Activated CD4-positive, CD25-positive, alpha-beta regulatory T cell (primary cell): ENCODE measurements at places on chromosomes 4 and X.

DNA sequence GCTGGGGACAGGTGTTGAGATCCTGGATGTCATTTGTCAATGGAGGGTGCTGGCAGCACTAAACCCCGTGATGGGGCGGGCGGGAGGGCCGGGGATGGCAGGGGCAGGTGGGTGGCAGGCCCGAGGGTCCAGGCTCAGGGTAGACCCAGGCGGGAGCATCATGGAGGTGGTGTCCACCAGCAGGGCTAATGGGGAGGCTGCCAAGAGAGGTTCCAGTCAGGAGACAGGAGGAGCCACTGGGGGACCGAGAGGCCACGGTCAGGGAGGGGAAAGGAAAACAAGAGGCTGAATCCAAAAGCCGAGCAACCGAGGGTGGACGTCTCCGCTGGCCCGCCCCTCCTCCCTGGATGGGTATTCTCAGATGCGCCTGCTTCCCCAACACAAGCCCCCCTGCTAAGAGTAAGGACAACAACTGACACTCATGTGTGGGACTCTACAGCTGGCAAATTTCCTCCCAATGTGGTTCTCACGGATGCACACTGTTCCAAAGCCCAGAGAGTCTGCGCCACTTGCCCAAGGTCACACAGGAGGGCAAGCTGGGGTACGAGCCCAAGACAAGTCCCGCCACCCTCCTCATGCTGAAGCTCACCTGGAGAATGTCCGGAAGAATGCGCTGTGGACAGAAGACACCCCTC is 132.0 kb downstream of the CPZ start:
- no peak for DNase-seq

GRCh38 chr4:55682295-55682694 is 46.2 kb upstream of the NMU start:
- no peak for DNase-seq

DNA sequence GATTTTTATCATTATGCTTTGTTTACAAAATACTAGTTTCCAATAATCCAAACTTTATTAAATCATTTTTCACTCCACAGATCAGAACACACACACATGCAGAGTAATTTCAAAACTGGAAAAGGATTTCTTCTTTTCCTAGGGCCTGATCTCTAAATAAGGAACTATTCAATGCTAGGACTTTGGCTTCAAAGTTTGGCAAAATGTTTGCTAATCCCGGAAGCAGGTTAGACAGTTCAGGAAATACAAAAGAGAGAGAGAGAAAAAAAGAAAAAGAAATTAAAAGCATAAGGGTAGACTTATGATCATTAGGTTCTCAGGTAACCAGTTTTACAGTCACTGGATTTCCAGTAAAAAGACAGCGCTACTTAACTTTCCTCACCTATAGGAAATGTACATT is 211.0 kb downstream of the DCLK2 start:
- DNase-seq, result no peak

DNA sequence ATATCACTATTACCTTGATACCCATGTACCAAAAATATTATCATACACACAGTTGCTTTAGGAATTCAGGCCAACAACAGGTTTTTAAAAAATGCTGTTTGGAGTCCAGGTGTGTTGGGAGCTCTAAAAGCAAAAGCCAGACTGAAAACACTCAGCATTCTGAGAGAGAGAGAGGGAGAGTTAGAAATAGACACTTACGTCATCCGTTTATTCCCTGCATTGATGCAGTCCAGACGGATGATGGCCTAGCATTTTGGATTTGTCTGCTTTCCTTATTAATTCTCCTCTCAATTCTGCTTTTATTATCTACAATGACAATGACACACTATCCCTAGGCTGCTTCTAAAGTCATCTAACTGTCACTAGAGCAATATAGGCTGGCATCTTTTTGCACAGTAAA is 358.3 kb upstream of the BOD1L1 start:
- DNase-seq, result no peak

GRCh38 chrX:139890991-139891700 is 41.7 kb downstream of the ATP11C start:
- no peak for DNase-seq

DNA sequence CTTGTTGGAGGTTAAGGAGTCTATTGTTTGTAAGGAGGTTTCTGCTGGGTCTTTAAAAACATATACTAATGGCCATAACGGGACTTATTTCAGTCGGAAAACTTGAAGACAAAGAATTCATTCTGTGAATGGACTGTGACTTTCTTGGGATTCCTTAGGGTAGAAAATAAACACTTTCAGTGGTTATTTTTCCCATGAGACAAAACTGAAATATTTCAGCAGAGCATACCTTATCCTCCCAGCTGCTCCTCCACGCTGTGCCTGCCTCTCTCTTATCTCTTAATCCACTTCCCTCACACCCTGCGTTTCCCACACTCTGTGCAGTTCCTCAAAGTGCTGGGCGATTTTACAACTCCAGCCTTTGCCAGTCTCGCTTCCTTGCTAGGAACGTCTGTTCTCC is 47.1 kb upstream of the SORBS2 start:
- no peak for DNase-seq

DNA sequence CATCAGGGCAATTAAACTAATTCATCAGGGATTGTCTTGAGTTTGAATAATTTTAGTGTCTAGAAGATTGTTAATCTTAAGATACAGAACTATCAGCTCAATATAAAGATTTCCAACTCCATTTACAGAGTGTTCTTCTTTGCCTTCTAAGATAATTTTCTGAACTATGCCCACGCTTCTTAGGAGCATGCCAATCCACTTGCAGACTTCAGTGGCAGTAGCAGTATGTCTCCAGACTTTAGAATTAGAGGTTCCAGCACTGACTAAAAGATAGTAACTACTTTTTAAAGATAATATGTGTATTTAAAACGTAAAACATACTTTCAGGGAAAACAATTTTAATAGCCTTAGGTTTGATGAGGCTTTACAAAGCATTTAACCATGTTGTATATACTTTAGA is 34.2 kb upstream of the GALNT7 start:
- no peak for DNase-seq

GRCh38 chrX:114046695-114047279 is 537.1 kb upstream of the HTR2C start:
- no peak for DNase-seq

DNA sequence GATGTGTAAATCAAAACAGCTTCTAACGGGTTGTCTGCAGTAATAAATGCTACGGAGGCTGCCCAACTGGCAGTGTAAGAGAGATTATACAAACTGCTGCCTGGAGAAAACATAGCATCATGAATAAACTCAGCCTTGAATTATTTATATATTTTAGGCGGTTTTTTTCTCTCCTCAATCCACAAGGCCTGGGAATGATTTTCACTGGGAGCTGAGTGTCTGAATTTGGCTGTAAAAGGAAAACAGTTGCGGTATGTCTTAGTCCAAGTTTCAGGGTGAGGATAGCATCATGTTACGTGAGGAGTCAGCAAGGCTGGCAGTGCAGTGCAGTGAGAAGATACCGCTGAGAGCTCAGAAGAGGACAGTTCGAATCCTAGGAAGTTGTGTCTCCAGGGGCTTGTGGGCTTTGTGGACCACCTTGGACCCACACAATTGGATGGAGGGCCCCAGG is 291.5 kb upstream of the BOD1L1 start:
- no peak for DNase-seq

GRCh38 chrX:15838017-15838416 is 16.6 kb downstream of the AP1S2 start:
- no peak for DNase-seq

- no peak for DNase-seq
These were observed 6.2 kb upstream of the CTBP1 start for GRCh38 chr4:1255151-1255550.
